ENCODE measurements at places on chromosomes 4 and X.

DNA sequence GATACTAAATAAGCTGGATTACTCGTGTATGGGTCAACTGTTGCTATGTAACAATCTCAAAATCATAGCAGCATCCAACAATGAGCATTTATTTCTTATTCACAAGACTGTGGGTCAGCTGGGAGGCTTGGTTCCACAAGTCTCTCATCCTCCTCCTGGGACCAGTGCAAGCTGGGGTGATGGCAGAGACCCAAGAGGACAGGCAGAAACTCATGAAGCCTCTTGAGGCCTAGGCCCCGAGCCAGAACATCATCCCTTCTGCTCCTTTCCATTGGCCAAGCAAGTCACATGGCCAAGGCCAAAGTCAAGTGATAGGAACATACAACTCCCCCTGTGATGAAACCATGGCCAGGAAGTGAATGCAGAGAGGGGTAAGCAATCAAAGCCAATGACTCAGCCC lies 422.1 kb downstream of the BCOR start:
- no peak for DNase-seq

DNA sequence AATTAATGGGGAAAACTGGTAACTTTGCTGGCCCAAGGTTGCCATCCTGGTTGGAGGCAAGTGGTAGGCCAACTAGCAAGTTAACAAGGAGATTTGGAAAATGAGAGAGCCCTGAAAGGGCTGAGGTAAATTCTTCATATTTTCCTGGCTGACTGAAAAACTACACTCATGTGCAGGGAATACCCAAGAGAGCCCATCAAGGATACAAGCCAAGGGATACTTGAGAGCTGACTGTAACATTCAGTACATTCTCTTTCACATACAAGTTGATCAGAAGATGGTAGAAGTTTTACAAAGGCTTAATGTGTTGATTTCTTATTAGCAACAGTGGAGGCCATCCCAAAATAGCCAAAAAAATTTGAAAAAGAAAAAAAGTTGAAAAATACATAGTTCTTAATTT lies 33.3 kb downstream of the IL2 start:
- no peak for DNase-seq

DNA sequence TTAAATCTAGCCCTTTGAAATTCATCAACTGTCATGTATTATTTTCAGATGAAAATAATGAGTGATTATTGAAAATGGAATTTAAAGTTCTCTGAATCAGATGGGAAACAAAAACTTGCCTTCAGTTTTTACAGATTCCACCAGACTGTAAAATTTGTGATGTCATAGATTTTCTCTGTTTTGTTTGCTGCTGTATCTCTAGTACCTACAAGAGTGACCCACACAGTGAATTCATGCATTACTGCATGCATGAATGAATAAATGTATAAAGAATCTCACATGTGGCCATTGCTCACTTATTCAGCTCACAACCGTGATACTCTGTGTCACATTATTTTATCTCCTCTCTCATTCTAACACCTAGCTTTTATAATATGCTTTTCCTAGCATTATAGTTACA lies 532.2 kb upstream of the AGA start:
- DNase-seq, result no peak

DNA sequence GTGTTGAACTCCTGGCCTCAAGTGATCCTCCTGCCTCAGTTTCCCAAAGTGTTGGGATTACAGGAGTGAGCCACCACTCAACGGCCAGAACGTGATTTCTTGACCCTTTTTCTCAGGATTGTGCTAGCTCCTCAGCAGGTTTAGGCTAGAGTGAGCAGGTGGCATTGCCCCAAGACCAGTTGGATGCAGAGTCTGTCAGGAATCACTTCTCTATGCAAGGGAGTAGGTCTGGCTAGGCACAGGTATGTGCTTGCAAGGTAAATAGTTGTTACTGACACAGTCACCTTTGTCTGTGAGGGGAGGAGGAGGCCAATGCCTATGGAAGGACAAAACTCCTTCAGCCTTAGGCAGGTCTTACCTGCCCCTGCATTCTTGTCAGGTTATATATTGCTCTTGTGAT lies 24.2 kb downstream of the SLC25A5 start:
- DNase-seq, result no peak

DNA sequence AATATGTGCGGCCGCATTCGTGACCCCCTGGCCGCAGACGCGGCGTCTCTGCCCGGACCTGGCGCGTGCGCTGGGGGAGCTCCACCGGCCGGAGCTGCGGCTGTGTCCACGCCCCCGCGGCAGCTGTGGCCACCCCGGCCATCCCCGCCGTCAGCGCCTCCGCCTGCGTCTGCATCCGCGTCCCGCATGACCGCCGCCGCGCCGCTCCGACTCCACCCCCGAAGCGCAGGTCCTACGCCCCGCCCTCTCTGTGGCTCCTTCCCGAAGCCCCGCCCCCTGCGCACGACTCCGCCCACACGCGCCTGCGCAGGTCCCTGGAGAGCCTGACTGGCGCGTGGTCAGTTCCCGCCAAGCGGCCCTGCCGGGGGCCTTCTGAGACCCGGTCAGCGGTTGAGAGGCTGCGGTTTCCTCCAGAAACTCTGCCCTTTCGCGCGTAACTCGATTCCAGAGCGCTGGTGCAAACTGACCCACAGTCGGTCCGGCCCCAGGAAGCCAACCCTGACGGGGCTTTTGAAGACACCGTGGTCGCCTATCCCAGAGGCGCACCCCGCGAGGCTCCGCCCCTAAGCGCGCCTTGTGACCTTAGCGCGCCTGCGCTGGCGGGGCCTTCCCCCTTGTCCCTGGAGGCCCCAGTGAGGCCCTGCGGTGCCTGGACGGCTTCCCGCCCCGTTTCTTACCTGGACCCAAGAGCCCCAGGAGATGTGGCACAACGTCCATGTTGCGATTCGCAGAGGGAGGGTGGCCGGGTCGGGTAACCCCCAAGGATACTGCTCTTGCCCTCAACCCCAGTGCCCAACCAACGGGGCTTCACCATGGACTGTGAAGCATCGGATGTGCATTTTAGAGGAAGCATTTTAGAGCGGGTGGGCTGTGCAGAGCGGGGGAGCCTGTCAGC lies at the start of gene LAGE3:
Gene LAGE3 (minus strand): TSS at position 554 of the 895 bp plus-strand sequence. CDS start 366 bp downstream, at position 188.
- DNase-seq, result peak; percentile 87

GRCh38 chrX:107537815-107538214 lies 88.4 kb downstream of the FRMPD3 start:
- DNase-seq, result peak; percentile 20

- no peak for DNase-seq
These were observed 400.1 kb downstream of the FAT4 start for GRCh38 chr4:125714845-125715244.

- peak; percentile 7 for DNase-seq
These were observed 731.3 kb downstream of the DMD start for GRCh38 chrX:32480019-32480418.

GRCh38 chr4:182653596-182653995 lies 263.6 kb downstream of the DCTD start:
- DNase-seq, result no peak

DNA sequence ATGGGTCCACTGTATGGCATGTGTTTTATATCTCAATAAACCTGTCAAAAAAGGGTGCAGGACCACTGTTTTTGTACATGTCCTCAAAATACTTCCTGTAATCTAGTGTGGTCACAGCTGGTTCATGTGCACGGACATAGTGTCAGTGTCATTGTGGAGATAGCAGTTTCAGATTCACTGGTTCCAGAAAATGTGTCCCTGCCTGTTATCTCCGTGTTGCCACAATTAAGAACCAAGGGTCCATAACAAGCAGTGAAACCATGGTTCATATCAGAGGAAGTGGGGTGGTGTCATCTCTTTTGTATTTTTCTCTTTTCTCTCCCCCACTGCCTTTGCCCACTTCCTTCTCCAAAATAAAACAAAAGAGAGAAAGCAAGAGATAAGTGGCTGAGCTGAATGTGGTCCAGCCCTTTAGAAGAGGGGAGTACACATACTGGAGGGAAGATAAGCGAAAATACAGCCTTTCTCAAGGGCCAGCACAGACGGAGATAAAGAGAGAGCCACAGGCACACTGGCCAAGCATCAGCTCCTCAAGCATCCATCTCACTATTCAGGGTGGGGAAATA lies 51.2 kb downstream of the TBL1X start:
- no peak for DNase-seq

DNA sequence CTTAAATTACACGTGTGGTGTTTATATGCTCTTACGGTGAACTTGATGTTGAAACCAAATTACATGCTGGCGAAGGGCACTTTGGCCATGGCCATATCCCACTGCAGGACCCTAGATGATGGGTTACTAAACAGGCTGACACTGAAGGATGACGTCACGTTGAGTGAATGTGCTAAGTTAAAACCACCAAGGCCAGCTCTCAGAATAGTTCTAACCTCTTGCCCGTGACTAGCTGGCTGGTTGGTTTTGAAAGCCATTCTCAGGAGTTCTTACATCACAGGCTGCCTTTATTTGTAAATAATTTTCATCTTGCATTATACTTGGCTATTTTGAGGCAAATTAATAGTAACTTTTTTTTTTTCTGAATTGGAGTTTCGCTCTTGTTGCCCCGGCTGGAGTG lies 41.3 kb upstream of the PHEX start:
- no peak for DNase-seq

DNA sequence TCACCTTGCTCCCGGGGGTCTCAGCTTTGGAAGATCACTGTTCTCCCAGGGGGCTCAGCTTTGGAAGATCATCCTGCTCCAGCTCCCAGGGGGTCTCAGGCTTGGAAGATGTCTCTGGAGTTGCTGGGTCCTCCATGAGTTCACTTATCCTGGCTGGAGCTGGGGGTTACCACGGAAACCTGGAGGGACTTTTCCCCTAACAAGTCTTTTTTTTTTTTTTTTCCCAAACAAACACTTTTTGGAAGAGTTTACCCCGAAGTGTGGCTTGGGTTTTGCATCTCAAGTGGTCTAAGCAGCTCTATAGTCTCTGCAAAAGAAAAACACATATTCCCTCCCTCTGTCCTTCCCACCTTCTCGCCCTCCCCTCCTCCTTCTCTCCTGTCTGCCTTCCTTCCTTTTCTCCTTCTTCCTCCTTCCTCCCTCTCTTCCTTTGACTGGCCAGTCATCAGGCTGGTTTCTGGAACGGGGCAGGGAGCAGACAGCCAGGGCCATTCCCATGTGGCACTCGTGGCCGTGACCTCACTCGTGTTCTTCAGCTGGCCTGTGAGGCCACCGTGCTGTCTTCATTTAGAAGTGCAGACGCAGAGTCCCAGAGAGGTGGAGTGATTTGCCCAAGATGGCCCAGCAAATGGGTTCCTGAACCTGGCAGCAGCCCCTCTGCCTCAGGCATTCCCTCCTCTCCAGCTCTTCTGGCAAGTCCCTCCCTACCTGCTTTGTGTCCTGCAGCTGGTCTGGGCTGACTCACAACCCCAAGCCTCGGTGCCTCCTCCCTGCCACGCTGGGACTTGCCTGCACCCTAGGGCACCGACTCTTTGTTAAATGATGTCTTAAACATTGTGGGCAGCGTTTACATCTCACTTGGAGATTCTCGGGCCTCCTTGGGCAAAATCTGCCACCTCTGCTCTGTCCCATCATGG lies 25.9 kb upstream of the HMX1 start:
- DNase-seq, result no peak

GRCh38 chr4:47836641-47837093 lies 1.2 kb downstream of the CORIN start:
- DNase-seq, result peak; percentile 65

GRCh38 chrX:619812-620531 lies 10.6 kb upstream of the SHOX start:
- DNase-seq, result no peak

GRCh38 chr4:73396304-73396703 lies 7.8 kb upstream of the ALB start:
- no peak for DNase-seq

DNA sequence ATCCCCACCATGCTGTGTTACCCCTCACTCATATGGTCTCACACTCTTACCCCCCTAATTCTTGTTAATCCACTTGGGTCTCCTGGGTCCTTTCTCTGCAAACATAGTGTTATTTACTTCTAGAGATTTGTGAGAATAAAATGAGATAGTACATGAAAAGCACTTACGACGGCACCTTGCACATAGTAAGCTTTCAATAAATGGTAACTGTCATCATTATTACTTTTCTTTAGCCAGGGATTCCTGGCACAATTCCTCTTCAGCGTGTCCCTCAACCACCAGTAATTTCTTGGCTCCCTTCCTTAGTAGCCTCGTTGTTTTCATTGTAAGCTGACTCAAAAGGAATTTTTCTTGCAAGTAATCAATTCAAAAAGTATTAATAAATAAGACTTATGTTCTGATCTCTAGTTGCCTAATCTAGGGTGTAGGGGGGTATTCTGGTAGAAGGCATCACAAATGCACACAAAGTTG lies 30.1 kb upstream of the RBMX start:
- no peak for DNase-seq

GRCh38 chrX:41137589-41137988 lies 52.3 kb downstream of the USP9X start:
- peak; percentile 15 for DNase-seq

DNA sequence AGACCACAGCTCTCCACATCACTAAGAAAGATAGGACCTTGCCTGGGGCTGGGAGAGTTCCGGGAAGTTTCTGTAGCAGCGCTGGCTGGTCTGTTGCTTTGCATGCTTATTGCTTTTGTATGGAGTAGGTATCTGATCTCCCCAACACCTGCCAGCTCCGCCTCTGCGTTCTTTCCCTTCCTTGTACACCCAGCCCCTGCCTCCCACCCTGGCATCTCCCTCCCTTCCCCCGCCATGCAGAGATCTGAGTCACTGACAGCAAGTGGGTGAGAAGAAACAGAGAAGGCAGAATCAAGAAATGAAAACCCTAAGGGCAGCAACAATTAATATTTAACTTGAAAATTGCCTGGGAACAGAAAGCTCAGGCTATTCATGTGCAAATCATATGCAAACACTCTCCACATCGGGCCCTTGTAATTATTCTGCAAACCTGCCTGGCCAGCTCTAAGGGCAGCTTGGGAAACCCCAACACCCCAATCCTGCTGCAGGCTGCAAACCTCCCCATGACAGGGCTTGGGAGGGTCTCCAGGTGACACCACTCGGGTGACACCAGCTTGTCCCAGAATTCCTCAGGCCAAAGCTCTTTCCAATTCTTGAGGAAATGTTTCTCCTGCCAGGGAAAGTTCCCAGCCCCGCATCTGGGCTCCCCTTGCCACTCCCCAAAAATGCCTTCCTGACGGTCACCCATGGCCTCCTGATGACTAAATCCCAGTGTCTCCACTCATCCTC lies 257.2 kb downstream of the FBXW7 start:
- no peak for DNase-seq

GRCh38 chr4:15498356-15498755 lies 28.7 kb downstream of the CC2D2A start:
- no peak for DNase-seq

GRCh38 chr4:113316879-113317278 lies 267.4 kb downstream of the ANK2 start:
- peak; percentile 73 for DNase-seq

DNA sequence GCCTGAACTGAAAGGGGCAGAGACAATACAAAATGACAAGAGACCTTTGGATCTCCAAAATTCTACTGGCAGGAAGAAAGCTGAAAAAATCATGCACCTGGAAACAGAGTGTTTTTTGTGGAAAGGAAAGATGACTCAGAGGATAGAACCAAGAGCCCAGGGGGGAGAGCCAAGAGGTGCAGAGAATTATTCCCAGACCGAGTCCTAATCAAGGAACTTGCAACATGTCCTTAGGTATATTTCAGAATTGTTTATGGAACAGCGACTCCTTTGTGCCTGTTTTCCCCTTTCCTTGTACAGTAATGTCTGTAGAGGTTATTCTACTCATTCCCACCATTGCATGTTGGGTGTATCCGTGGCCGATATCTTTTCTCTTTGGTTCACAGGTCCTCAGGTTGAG lies 71.7 kb downstream of the YIPF6 start:
- no peak for DNase-seq

GRCh38 chr4:140937866-140938265 lies 181.7 kb upstream of the TBC1D9 start:
- no peak for DNase-seq
